EH (cell line): ENCODE measurements at places on chromosomes 13 and 19.

DNA sequence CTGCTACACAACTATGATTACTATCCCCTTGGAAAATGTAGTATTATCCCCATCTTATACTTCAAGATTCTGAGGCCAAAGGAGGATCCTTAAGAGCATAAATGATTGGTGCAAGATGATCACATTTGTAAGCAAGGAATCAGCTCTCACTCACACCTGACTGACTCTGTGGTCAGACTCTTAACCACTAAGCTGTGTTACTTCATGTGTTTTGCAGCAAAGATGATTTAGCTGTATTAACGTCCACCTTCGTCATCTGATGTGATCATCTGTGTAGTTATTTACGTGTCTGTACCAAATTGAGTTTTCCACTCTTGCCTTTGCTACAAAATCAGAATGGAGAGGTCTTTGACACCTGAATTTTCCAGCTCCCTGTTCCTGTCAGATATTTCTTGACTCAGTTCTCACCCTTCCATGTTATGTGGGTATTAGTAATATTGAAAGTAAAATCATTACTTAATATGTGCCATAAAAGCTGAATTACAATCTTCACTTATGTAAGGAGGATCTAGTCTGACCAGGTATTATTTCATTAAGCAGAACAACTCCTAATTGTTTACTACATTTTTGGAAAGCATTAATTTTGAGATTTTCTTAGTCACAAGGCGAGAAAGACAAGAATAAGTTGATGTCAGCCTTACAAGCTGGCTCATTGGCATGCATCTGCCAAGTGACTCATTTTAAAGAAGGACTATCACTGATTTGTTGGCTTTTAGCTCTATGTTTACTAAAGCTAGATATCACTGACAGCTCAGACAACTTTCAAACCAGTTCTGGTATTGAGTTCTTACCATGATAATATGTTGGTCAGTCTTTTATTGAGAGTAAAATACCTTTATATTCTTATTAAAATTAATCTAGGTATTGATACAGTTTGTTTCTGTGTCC is 1279.8 kb upstream of the PCDH9 start:
- DNase-seq: no peak

DNA sequence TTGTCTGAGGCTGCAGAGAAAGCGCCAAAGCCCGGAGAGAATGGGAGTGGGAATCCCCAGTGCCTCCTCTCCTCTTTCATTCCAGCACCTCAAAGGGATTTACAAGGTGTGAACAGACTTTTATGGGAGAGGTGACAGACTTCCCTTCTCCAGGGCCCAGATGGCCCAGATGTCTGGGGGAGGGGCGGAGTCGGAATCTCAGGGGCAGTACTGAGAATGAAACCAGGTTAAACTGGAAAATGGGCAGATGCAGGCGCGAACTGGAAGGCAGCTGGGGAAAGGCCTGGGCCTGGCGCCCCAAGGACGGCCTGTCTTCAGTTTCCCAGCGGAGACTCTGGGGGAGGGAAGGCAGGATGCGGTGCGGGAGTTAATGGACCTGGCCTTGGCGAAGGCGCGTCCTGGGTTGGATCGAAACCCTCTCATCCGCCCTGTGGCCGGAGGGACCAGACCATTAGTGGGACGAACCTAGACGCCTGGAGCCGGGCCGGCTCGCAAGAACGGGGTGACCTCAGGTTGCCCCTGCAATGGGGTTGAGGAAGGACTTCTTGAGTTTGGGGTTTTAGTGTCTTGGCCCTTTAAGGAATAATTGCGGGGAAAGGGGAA is 592 bp upstream of the TRIP10 start:
- no peak for DNase-seq

GRCh38 chr13:99778500-99778899 is 193.1 kb downstream of the ZIC5 start:
- no peak for DNase-seq

DNA sequence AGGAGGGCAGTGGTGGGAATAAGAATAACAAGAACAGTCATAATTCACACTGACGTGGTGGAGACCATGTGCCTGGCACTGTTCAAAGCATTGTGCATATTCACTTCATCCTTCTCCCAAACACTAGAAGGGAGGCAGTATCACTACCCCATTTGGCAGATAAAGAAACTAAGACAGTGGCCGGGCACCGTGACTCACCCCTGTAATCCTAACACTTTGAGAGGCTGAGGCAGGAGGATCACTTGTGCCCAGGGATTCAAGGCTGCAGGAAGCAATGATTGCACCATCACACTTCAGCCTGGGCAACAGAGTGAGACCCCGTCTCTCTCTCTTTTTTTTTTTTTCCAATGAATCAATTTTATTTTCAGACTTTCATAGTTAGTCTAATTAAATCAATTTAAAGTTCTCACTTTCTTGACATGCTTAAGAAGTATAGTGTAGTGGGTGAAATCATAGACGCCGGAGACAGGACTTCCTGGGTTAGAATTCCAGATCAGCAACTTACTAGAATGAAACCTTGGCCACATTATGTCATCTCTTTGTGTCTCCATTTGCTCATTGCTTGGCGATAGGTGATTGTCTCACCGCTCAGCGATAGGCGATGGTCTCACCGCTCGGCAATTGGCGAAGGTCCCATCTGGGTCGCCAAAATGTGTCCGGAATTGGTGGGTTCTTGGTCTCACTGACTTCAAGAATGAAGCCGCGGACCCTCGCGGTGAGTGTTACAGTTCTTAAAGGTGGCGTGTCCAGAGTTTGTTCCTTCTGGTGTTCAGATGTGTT is 5.3 kb upstream of the ATG4D start:
- DNase-seq: no peak

- DNase-seq: no peak
These were observed 2.7 kb upstream of the SAMD1 start for GRCh38 chr19:14093117-14093823.

DNA sequence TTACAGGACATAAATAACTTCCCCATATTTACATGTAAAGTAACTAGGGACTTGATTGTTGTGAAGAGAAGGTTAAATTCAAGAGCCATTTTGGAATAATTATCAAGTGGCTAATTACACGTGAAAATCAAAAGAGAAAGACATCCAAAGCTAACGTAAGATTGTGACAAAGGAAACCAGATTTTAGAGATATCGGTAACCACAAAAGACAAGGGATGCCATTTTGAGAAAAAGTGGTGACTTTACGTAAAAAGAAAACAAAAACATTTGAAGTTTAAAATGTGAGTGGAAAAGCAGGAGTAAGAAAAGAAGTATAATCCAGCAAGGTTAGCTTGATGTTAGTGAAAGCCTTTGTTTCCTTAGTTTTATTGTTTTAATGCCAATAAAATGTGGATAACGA is 10.9 kb upstream of the VWA8 start:
- DNase-seq: no peak

GRCh38 chr13:83732755-83733154 is 149.5 kb downstream of the SLITRK1 start:
- no peak for DNase-seq

DNA sequence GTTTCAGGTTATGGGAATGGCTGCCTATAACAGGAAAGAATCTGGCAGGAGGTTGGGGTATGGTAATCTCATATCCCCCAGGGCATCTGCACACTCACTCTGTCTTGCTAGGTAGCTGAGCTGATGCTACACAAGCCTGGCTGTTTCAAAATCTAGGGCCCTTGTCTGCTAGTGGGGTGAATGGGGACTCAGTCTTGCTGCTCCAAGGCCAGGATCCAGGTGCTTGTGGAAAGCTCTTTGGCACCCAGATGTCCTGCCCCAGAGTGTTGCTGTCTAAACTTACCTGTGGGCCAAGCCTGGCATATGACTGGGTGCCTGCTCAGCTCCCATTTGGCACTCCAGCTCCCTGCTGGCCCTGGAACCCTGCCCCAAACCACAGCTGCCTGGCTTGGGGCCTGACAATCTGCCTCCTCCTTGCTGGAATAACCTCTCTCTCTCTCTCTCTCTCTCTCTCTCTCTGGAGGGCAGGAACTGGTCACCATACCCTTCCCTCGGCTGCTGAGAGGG is 158.1 kb upstream of the TSC22D1 start:
- DNase-seq: peak; percentile 65

GRCh38 chr13:31172535-31172934 is 10.8 kb upstream of the HSPH1 start:
- DNase-seq: peak; percentile 92

- no peak for DNase-seq
These were observed 15.7 kb downstream of the ZNF846 start for GRCh38 chr19:9752701-9753443.

- DNase-seq: no peak
These were observed 6.7 kb downstream of the REEP6 start for GRCh38 chr19:1497578-1498235.

DNA sequence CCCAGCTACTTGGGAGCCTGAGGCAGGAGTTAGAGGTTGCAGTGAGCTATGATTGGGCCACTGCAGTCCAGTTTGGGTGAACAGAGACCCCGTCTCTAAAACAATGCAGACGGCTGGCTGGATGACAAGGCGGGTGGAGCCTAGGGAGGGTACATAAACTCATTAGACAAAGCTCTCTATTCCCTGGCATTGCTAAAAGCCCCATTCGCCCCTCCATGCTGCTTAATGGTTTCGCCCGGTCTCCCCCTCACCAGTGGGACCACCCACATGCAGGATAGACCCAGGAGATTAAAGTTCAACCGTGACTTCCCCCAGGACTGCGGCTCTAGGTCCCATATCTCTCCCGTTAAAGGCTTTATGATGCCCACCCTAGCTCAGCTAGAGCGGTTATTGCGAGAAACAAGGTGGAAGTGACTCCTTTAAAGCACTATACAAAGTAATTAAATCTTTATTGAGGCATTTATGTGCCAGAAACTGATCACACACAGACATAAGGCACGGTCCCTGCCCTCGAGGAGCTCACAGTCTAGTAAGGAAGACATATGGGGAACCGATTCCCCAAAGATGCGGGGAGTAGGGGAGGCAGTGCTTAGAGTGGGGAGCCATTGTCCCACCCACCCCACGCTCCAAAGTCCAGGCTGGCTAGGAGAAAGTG is 4.9 kb downstream of the LYPD3 start:
- no peak for DNase-seq

GRCh38 chr19:12639901-12640613 is 26.5 kb downstream of the MAN2B1 start:
- DNase-seq: peak; percentile 82

- no peak for DNase-seq
These were observed 1002.4 kb upstream of the PCDH9 start for GRCh38 chr13:68232351-68233130.

- DNase-seq: no peak
These were observed 309.8 kb downstream of the COG6 start for GRCh38 chr13:39965309-39965708.

DNA sequence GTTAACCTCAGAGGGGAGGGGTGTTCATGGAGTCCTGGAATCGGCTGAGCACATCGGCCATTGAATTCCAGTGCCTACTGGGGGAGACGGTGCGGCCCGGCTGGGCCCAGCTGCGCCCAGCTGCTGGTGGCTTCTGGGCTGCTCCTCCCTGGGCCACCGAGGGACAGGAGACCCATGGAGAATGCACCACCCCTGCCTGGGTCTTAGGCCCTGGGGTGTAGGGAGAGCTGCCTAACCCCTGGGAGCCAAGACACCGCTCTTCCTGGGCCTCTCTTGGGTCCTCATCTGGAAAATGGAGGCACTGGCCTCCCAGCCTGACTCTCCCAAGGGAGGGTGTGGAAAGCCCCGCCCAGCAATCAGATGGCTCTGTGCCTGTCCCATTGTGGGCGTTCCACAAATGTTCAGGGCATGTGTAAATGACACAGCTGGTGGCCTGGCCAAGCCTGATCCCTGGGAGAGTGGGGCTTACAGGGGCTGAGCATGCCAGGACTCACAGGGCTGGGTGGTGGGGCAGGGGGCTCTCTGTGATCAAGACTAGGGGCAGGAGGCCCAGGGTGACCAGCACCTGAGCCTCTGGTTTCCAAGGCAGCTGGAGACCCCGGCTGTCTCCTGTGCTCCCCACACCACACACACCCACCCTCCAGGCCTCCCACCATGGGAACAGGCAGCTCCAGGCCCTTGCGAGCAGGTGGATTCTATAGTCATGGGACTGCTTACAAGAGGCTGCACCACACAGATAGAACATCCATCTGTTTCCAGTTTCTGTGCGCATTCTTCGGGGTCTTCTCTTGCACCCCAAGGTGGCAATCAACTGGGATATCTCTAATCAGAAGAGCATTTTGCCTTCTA is 150.9 kb downstream of the URI1 start:
- DNase-seq: no peak

DNA sequence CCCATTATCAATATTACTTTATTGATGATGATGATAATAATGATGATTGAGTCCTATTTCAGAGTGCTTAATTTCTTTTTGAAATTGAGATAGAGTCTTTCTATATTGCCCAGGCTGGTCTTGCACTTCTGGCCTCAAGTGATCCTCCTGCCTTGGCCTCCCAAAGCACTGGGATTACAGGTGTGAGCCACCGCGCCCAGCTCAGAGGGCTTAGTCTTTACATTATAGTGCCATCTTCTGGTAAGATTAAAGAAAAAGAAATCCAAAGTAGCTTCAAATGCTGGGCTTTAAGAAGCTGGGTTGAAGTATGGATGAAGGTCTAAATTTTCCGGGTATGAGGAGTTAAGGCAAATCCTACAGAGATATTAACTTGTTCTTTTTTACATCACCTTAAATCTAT is 3.4 kb upstream of the ZNF333 start:
- DNase-seq: peak; percentile 8

DNA sequence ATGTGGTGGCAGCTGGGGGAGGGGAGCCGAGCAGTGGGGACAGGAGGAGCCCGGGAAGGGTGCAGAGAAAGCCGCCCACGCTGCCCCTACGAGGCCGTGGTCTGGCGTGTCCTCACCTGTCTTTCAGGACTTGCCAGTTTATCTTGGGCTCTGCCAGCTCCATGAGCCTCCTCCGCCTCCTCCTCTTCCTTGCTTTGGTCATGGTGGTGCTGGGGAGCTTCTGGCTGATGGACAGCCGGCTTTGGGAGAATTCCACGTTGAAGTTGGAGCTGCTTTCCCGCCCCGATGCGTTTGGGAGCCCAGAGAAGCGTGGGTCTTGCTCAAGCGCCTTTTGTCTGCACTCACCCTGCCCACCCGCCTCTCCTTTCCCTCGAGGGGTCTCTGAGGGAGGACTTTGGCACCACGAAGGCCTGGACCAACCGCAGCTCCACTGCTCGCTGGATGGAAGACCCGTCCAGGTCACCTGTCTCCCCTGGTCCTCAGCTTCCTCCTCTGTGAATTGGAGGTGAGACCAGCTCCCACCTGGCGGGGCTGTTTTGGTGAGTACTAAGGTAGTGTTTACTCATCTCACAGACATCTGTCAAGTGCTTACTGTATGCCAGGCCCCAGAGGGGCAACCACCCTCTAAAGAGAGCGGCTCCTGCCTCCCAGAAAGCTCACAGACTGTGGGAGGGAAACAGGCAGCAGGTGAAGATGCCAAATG is 29.7 kb upstream of the MIER2 start:
- no peak for DNase-seq

DNA sequence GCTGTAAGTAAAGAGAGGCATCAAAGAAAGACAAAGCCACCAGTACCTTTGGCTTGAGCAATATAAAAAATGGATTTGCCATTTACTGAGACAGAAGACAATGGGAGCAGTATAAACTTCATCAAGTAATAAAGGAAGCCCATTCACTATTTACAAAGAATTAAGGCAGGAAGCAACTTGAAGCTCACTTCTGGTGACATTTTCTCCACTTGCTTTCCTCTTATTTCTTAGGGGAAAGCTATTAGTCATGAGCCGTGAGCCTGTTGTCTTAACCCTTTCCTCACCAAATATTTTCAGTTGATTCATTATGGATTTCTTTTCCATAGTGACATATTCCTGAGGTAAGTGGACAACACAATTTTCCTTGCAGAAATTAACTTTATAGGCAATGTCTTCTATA is 156.8 kb downstream of the DNAJC3 start:
- peak; percentile 25 for DNase-seq

GRCh38 chr13:26820871-26821270 is 60.3 kb upstream of the GPR12 start:
- DNase-seq: no peak
